ENCODE measurements at places on chromosomes 13 and 19. TPM values are rescaled to one million over a fixed set of nuclear protein-coding genes. Genes with fewer than 3 reads are reported as not detected.

Gene FBXW9
- total RNA-seq = 3.1 TPM

Gene ALDH16A1
- total RNA-seq = 24.2 TPM

Gene C13orf42
- total RNA-seq = not detected

Gene SLC25A41
- total RNA-seq = 0.24 TPM

Gene AXL
- total RNA-seq = 133 TPM

Gene SSBP4
- 56.9 TPM for total RNA-seq

Gene RASIP1
- total RNA-seq = 13.8 TPM

- no peak for DNase-seq
These were observed 474.2 kb downstream of the KLF5 start for GRCh38 chr13:73532987-73533510.

- DNase-seq = peak; percentile 87
These were observed at the start of gene LTBP4 for GRCh38 chr19:40601134-40601974. LTBP4 (plus strand) TSS chr19:40601369; CDS start chr19:40601388, 19 bp downstream.

- peak; percentile 62 for DNase-seq
These were observed 26.7 kb downstream of the MIER2 start for GRCh38 chr19:317710-318508.

GRCh38 chr19:44696939-44697669, 1.8 kb upstream of the CEACAM16 start:
- no peak for DNase-seq

DNA sequence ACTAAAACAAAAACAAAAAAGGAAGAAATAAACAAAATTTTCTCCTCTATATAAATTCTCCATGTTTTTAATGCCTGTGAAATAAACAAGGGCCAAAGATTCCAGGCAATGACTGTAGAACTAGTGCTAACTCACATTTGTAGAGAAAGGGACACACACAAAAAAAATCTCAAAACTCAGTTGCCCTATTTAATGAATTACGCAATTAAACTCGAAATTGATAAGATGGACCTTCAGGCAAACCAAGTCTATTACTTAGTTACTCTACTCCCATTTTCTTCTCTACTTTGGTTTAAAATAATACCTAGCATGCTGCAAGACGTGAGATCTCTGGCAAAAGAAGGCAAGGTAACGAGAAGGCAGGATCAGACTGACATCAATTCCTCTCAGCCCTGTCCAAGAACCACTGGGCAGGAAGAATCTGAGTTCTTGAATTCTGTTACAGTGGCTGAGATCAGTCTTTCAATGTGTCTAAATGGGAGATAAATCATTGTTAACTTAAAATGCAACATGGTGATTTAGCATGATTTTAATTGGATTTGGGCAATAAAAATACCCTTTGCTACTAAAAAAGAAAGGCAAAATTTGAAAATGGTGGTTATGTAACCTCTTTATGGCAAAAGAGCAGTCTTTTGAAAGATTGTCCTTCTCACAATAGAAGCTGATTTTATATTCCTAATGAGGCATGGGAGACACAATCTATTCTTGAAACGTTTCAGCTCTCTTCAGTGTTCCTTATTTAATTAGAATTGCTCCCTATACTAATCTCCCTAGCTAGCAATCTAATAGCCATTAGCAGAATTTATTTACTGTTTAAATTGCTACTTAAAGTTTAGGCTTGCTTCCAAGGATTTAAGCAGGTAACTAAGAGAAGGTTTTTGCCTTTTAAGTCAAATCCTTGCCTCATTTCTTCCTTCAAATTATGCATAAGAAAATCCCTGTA, 25.9 kb downstream of the SPRY2 start:
- DNase-seq = no peak

DNA sequence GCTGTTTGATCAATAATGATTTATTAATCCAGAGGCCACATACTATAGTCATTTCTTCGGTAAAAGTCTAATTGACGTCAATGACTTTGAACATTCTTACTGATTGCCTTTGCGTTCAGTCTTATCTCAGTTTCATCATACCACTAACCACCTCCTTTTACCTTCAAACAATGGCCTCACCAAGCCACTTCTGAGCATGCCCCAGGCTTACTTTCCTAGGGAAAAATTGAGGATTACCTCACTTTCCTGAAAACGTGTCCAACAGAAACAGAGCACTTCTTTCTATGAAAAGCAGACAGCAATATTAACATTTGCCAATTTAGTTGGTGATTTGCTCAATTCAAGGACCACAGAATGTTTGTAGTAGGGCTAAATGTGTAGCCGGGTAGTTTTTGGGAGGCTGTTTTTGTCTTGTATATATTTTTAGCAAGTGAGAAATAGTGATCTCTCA, 157.6 kb downstream of the KLF5 start:
- DNase-seq = no peak

DNA sequence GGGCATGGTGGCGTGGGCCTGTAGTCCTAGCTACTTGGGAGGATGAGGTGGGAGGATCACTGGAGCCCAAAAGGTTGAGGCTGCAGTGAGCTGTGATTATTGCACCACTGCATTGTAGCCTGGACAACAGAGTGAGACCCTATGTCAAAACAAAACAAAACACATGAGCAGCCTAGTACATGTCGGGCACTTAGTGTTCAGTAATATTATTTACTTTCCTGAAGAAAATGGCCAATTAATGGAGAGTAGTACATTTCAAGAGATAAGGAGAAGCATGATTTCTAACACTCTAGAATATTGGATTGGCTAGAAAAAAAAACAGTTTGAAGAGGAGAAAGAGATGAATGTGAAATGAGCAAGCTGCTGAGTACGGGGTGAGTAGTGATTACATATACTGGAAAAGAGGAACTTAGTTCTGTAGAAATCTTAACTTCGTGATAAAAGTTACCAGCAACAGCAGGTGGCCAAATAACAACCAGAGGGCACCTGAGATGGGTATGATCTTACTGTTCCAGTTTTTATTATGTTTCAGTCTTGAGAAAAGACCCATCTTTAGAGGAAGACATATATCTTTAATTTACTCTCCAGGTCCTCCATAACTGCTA, 36.2 kb downstream of the SPATA13 start:
- no peak for DNase-seq

GRCh38 chr19:34313188-34313587, 51.8 kb upstream of the GPI start:
- DNase-seq = no peak

DNA sequence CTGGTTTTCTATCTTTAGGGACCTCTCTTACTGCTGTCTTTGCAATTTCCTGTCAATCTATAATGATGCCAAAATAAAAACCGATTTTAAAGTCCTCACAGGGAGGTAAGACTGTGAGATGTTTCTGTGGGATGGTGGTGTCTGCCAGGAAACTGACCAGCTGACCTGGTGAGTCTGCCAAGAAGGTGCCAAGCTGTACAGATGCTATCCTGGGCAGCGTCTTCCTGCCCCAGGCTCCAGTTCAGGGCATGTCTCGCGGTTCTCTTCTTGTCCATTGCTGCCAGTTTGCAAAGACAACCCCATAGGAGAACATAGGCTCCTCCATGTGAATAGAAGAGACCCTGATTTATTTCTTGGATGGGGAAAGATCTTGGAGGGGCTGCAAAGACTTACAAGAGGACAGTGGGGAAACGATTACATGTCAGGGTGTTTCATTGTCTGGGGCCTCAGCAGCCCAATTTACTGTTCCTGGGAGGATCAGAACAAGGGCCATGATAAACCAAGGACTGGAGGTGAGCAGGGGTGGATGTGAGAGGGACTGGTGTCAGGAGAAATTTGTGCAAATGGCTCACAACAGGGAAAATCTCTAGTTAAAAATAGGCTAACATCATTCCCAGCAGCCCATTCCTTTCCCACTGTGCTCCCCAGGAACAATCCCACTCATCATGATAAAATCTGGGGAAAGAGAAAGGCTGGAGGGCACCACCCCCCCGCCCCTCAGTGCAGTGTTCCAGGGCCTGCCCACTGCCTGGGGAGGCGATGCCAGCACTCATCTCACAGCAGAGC, 42.7 kb upstream of the VSTM2B start:
- peak; percentile 19 for DNase-seq

DNA sequence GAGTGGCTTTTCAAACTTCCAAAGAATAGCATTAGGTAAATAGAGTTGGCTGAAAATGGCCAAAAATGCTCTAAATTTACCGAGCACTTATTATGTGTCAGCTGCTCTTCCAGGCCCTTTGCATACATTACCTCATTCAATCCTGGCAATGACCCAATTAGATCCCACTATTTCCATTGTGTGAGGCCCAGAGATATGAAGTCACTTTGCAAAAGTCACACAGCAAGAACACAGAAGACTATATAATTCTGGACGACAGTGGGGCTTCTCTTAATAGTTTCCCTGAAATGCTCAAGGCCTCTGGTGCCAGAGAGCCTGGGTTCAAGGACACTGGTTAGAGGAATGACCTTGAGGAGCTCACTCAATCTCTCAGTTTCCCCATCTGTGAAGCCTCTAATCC, 146.8 kb downstream of the IER2 start:
- DNase-seq = no peak

- DNase-seq = no peak
These were observed 9.5 kb upstream of the SUPT20H start for GRCh38 chr13:37068962-37069361.

DNA sequence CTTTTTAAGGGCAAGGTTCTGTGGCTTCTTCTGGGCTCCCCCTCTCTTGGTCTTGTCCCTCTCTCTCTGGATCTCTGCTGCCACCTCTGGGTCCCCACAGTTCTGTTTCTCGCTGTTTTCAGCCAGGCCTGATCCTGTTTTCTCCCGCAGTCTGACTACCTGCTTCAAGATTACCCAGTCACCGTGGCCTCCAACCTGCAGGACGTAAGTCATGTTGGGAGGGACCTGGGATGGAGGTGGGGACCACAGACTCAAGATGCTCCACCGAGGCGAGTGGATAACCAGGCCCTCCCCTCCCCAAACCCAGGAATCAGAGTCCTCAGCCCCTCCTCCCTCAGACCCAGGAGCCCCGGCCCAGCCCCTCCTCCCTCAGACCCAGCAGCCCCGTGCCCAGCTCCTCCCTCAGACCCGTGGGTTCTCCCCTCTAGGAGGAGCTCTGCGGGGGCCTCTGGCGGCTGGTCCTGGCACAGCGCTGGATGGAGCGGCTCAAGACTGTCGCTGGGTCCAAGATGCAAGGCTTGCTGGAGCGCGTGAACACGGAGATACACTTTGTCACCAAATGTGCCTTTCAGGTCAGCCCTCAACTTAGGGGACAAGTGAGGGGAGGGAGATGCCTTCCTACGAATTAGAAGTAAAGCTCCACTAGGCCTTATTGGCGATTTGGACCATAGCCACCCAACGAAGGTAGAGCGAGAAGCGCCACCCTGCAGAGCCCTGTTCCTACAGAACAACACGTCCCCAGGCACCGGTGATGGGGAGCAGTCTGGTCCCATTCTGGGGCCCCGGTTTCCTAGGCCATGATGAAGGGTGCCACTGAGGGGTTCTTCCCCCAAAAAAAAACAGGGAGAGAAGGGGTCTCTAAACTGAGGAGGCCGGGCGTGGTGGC, 2.2 kb downstream of the FLT3LG start:
- DNase-seq = no peak

DNA sequence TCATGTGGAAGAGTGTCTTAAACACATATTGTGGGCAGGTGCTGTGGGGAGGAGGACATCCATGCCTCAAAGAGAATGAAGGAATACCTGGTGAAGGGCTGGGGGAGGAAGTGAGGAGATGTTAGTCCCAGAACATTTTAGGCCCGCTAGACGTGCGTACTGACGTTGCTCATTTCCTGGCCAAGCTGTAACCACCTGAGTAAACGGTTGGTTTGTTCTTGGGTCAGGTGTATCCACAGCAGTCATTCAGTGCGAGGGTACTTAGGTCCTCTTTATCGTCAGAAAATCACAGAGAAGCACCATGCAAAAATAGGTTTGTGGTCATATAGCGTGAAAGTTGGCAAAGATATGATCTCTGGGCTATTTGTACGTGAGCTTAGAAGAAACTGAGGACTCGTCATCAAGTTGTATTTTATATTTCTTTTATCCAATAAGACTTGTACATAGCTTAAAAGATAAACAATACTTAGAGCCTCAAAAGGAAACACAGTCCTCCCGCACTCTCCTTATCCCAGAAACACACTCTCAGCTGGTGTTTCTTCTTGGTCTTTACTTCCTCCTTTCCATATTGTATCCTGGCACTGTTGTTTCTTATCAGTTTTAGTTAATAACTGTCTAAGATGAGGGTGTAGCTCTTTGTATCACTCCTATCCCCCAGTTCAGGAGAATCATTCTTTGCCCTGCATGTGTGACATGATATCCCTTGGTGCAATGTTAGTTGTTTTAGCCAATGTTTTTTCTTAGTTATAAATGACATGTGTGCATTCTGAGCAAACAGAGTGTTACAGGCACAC, 52.0 kb downstream of the ARHGEF7 start:
- no peak for DNase-seq

GRCh38 chr13:20828539-20829364, 55.0 kb upstream of the EEF1AKMT1 start:
- DNase-seq = no peak

- DNase-seq = no peak
These were observed 112.3 kb upstream of the FBXL3 start for GRCh38 chr13:77139306-77139705.

GRCh38 chr13:51818781-51819511, 15.0 kb upstream of the DHRS12 start:
- no peak for DNase-seq

- DNase-seq = no peak
These were observed 1.1 kb downstream of the CD79A start for GRCh38 chr19:41877916-41878905.

DNA sequence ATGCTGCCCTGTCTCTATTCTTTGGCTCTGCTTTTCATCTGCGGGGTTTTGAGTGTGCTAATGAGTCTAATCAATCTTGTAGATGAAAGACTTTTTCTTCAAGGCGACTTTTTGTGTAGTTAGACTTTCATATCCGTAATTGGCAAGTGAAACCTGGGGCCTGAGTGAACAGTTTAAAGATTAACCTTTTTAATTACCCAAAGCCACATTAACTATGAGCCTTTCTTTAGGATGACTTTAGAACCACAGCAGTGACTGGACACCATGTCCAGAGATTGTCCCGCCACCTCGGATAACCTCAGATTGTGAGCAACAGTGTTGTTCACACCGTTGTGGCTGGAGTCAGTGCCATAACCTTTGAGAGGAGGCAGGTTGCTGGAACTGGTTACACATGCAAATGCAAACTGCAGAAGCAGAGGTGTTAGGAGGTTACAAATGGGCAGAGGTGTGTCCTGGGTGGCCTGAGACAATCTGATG, 58.7 kb downstream of the SIAH3 start:
- no peak for DNase-seq

- DNase-seq = no peak
These were observed 289.8 kb upstream of the SPRY2 start for GRCh38 chr13:80630685-80631121.

Measured in posterior vena cava (tissue), 2 donors.